ENCODE measurements at places on chromosomes 3 and 15.

DNA sequence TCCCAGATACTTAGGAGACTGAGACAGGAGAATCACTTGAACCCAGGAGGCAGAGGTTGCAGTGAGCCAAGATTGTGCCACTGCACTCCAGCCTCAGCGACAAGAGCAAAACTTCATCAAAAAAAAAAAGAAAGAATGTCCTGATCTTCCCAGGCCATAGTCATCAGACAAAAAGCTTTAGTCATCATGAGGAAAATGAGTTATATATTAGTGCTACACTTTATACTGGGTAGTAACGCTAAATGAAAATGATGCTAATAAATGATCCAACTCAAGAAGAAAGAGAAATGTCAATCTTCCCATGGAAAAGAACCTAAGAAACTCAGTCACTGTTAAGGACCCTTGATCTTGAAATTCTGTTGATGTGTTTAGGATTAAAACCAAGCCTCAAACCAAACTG lies 26.3 kb upstream of the TRIM59 start:
- no peak for DNase-seq

DNA sequence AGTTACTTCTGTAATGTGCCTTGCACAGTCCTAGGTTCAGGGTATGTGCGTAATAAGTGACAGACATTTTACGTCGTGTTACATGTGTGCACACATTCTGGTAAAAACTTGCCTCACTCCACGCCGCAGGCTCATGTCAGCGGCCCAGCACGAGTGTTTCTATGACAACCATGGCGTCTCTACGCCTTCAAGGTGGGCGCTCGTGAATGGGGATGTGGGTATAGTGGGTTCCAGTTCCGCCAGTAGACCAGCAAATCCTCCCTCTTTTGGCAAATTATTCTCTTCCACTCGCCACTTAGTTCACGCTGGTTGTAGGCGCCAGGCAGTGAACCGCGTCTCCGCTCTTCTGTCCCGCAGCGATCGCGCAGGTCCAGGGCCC lies 40.3 kb downstream of the CHST14 start:
- DNase-seq = no peak

GRCh38 chr15:60804551-60804950 lies 325.6 kb upstream of the ICE2 start:
- DNase-seq = no peak

GRCh38 chr15:100314809-100315400 lies 26.9 kb downstream of the ADAMTS17 start:
- no peak for DNase-seq

GRCh38 chr3:26245236-26245635 lies 377.3 kb upstream of the LRRC3B start:
- DNase-seq = no peak

DNA sequence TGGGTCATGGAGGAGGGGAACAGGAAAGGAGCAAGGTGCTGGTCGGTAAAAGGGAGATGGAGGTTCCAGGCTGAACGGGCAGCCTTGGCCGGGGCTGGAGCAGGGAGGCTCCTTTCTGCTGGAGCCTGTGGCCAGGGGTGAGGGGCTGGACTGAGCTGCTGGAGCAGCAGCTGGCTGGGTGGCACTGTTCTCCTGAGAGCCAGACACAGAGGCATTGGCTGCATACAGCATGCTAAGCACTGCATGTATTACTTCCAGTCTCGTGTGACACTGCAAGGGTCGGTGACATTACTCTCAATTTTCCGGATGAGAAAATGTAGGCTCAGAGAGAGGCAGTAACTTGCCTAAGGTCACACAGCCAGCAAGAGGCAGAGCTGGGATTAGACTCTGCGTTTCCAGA lies 42.3 kb downstream of the RGMA start:
- no peak for DNase-seq

Data from stimulated activated CD4-positive, alpha-beta T cell treated with anti-CD3 and anti-CD28 coated beads, Interleukin-4, amount 100 ng/mL, for 1 hour (primary cell).